ENCODE measurements at places on chromosomes 7 and 10.

GRCh38 chr7:33854801-33855350, 50.5 kb upstream of the BMPER start:
- DNase-seq = no peak

DNA sequence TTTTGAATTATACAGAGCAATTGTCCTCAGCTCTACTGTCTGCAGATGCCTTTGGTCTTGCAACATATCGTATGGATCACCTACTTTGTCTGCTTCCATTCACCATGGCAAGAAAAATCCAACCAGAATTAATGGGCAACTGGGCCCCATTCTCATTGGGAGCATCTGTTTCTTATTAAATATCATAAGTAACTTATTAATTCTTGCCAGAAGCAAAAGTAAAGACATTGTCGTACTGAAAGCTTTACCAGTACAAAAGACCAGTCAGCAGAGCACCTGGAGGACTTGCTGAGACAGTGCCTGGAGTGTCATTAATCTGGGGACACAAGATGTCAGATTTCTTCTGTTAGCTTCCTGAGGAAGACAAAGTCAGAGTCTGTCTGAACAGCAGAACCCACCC, 404.5 kb downstream of the INHBA start:
- DNase-seq = no peak

DNA sequence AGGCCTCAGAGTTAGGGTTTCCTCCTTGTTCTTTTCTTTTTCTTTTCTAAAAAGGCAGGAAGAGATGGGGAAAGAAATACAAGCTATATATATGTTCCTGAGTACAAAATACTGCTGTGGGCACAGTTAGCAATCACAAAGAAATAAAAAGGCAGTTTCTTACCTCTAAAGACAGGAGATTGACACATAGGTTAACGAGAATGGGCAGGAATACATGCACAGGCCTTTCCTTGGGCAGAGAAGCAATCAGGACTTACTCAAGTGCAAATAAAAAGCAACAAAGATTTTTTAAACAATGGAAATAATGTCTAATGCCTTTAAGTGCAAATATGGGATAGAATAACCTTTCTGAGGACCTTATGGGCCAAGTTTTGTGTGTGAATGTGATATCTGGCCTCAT, 119.5 kb upstream of the AGK start:
- no peak for DNase-seq

DNA sequence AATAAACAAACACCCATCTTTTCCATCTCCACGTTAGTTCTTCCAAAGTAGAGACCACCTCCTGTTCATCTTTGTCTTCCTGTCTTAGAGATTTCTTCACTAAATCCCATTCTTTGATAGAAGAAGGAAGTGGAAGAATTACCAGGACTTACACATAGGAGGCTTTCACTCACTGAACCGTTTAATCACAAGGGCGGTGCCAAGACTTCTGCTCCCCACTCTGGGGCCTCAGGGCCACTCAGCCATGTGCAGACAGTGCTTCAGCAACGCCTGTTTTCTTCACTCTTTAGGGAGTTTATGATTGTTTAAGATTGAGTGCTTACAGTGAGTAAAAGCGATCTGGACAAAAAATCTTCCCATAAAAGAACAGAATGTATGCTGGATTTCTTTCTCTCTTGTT, 63.9 kb upstream of the SORCS3 start:
- no peak for DNase-seq

DNA sequence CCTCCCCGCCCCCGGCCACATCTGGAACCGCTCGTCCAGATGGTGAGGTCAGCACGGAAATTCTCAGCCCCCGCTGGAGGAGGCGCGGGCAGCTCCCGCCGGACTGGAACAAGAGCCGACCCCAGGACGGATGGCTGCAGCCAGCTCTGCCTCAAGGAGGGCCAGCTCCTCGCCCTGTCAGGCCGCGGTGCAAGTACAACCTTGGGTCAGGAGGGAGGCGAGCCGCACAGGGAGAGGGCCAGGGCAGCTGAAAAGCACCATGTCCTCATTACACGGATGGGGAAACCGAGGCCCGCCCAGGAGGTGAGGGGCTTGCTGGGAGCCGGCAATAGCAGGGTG, 3.8 kb upstream of the GRIFIN start:
- no peak for DNase-seq

- DNase-seq = peak; percentile 89
These were observed 804 bp downstream of the UNC5B start for GRCh38 chr10:71213127-71213621.
